ENCODE measurements at places on chromosomes 6 and 20. TPM values are rescaled to one million over a fixed set of nuclear protein-coding genes. Genes with fewer than 3 reads are reported as not detected.

CPNE5 gene
- 2.8 TPM for total RNA-seq

WFDC5 gene
- not detected for total RNA-seq

ECI2 gene
- total RNA-seq = 163 TPM

OR2J3 gene
- not detected for total RNA-seq

NEU1 gene
- 20.3 TPM for total RNA-seq

TSPO2 gene
- total RNA-seq = not detected

SIRPD gene
- total RNA-seq = not detected

OR11A1 gene
- total RNA-seq = not detected

SIRPB1 gene
- total RNA-seq = 0.37 TPM

TPMT gene
- 13.4 TPM for total RNA-seq

LHFPL5 gene
- total RNA-seq = not detected

CFB gene
- total RNA-seq = 8.6 TPM

RNASET2 gene
- total RNA-seq = 9.8 TPM

OR12D2 gene
- not detected for total RNA-seq

GMPR gene
- total RNA-seq = 139 TPM

WFDC12 gene
- total RNA-seq = not detected

RNF182 gene
- total RNA-seq = not detected

FAM184A gene
- 1.6 TPM for total RNA-seq

PCSK2 gene
- total RNA-seq = not detected

SCUBE3 gene
- total RNA-seq = 18.8 TPM

ULBP3 gene
- total RNA-seq = 1.1 TPM

FOXQ1 gene
- not detected for total RNA-seq

TINAG gene
- total RNA-seq = 1.0 TPM

DEFB132 gene
- total RNA-seq = not detected

FAM120B gene
- 31.0 TPM for total RNA-seq

FAM83C gene
- total RNA-seq = not detected

SYCP2L gene
- total RNA-seq = 1.00 TPM

SLC13A3 gene
- 1.2 TPM for total RNA-seq

CST4 gene
- total RNA-seq = not detected

PROKR2 gene
- total RNA-seq = not detected

RSPH4A gene
- total RNA-seq = 0.30 TPM

PCK1 gene
- 0.79 TPM for total RNA-seq

GTSF1L gene
- not detected for total RNA-seq

DOK5 gene
- 9.2 TPM for total RNA-seq

PAK5 gene
- total RNA-seq = not detected

GGT7 gene
- 24.0 TPM for total RNA-seq

TFAP2D gene
- total RNA-seq = not detected

RAB32 gene
- total RNA-seq = 5.2 TPM

HTR1E gene
- total RNA-seq = not detected

CD109 gene
- 7.4 TPM for total RNA-seq

EGFL8 gene
- total RNA-seq = 9.3 TPM

XKR7 gene
- not detected for total RNA-seq

RAET1L gene
- not detected for total RNA-seq

SEL1L2 gene
- 1.2 TPM for total RNA-seq

ISM1 gene
- total RNA-seq = 1.4 TPM

LKAAEAR1 gene
- not detected for total RNA-seq

L3MBTL3 gene
- total RNA-seq = 1.2 TPM
